Anterior cingulate cortex (tissue), 58 donors: ENCODE measurements at places on chromosomes 16 and 17.

DNA sequence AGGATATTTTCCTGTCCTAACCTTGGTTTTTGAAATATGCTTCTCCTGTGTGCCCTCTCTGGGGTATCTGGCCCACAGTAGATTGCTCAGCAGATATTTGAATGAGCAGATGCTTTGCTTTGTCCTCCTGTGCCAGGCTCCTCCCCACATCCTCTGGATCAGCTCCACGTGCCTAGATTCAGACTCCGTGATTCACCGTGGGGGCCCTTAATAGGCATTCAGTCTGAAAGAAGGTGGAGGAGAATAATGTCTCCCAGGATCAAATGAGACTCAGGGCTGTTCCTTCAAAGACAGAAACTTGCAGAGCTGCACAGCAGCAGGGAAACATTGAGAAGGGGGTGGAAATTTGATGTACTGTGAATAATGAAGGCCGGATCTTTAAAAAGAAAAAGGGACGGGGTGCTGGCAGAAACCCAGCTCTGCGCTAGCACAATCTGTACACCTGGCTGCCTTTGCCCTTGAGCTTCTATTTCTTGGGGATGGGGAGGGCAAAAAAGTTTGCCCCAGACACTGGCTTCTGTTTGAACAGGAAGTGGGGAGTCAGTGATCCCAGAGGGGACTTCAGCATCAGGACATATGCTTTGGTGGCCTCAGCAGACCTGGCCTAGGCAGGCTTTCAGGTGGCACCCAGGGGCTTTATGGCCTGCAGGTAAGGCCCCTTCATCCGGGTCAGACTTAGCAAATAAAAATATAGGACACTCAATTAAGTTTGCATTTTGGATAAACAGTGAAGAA lies 15.9 kb upstream of the SLC12A3 start:
- DNase-seq, result no peak

DNA sequence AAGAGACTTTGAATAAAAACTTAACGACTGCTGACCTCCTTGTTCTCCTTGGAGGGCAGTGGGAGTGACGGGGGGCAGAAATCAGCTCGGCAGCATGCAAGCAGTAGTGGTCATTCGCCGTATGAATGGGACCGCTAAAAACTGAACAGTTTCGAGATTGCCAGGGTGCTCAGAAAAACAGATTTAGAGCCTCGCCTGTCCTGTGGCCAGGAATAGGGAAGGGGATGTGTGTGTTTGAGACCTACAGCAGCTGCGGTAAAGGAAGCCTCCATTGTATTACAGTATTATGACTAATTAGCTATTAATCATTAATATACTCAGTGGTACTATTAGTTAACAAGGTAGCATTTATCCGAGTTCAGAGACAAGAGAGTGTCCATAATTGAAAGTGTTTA lies 670 bp upstream of the ZNF652 start:
- DNase-seq, result no peak

GRCh38 chr17:46822388-46822921 lies 4.0 kb upstream of the WNT3 start:
- DNase-seq, result no peak

DNA sequence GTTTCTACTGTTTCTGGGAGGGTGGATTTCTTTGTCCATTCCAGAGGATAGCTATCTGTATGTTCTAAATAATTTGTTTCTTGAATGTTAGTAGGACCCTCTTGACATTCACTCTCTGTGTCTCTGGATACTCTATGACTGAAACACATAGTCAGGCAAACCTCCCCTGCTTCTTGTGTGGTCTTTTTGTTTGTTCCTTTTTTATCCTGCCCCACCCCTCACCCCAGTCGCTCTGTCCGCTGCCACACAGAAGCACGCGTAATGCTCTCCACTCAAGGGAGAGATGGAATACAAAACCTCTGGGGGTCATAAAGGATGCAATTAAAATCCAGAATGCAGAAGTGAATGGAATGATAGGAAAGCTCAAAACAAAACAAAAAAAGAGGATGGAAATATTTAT lies 253.1 kb downstream of the RBFOX1 start:
- no peak for DNase-seq

- no peak for DNase-seq
These were observed 15.7 kb downstream of the GNAO1 start for GRCh38 chr16:56206951-56207350.

DNA sequence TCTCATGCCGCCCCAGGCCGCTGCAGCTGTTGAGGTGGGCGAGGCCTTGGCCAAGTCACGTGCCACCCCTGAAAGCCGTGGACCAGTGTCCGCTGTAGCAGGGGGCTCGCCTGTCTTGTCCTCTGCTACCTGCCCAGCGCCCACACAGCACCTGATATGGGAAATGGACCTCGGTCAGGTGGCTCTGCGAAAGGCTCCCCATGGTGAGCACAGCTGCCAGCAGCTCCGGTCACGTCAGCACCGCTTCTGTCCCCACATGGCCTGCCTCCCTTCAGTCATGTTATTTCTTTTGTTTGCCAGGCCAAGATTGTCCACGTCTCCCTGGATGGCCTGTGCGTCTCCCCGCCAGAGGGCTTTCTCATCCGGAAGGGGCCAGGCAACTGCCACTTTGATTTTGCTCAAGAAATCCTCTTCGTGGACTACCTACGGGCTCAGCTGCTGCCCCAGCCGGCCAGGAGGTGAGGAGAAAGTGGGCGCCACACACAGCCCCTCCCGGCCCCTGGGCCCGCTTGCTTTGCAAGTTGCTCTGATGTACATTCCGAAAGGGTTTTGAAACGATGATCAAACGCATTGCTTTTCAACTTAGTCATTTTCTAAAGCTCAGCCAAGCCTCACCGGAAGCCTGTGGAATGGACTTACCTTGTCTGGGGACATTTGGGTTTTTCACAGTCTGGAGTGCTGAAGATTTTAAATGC lies 219.8 kb downstream of the KATNIP start:
- no peak for DNase-seq

GRCh38 chr17:18851201-18851600 lies 6.7 kb upstream of the PRPSAP2 start:
- no peak for DNase-seq

DNA sequence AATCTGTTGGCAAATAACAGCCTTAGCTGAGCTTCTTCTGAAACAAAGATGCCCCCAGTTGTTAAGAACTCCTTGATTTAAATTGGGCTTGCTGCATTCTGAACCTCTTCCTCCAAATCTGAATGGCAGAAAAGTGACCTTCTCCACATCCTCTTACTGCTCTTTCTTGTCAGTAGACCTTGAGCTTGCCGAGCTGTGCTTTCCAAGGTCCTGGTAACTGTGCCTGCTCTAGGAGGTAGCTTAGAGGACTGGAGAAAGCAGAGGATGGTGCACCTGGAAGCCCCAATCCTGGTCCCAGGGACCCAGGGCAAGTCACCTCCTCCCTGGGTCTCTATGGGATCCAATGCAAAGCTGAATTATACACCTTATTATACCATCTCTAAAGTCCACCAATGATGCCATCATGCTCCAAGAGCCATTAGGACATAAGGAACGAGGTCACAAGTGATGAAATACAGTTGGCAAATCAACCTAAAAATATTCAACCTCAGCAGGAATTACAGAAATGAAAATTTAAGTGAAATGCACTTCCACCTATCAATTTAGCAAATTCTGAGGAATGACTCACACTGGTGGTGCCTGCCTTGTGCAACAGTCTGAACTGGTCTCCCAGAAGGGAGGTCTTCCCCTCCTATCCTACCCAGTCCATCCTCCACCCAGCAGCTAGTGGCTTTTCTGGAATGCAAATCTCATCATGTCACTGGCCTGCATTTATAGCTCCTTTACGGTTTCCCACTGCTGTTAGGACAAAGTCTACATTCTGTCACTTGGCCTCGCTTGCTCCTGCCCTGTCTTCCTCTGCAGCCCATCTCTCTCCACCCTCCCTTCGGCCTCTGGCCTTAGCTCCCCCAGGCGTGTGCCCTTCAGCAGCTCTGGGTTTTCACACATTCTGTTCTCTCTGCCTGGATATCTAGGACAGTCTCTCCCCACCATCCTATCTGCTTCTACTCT lies 36.6 kb downstream of the TOM1L2 start:
- DNase-seq, result no peak

- no peak for DNase-seq
These were observed 6.1 kb downstream of the DRG2 start for GRCh38 chr17:18093616-18094408.

- DNase-seq, result no peak
These were observed 243.5 kb downstream of the XYLT1 start for GRCh38 chr16:17227278-17227677.

- DNase-seq, result no peak
These were observed 10.9 kb upstream of the ITGA2B start for GRCh38 chr17:44400226-44400847.

DNA sequence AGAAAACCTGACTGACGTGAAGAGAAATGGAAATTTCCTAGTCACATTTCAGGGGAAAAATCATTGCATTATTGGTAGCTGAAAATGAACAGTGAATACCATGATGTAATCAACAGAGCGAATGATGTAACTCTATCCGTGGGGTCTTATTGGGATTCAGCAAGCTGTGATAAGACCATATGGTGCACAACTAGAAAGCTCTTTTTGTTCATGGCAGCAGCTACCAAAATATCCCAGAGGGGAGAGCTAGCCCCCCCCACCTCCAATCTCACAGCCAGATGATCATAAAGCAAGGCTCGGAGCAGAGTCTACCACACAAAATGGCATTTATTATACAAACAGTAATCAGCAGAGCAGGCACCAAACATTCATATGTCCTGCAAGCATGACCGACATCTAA lies 22.2 kb upstream of the DNAH17 start:
- no peak for DNase-seq

DNA sequence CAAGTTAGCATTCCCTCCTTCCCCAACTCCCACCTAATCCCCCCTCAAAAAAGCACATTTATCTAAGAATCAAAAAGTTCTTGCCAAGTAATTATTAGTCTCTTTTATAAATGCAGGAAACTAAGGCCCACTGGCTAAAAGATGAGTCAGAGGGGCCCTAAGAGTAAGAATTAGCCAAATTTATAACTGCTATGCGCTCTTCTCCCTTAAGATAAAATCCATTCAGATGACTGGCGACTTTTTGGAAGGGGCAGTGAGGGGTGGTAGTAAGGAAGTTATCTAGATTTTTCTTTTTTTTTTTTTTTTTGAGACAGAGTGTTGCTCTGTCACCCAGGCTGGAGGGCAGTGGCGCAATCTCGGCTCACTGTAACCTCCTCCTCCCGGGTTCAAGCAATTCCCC lies 17.1 kb downstream of the ZNF652 start:
- no peak for DNase-seq

GRCh38 chr17:64968652-64969501 lies 49.6 kb upstream of the LRRC37A3 start:
- DNase-seq, result no peak

DNA sequence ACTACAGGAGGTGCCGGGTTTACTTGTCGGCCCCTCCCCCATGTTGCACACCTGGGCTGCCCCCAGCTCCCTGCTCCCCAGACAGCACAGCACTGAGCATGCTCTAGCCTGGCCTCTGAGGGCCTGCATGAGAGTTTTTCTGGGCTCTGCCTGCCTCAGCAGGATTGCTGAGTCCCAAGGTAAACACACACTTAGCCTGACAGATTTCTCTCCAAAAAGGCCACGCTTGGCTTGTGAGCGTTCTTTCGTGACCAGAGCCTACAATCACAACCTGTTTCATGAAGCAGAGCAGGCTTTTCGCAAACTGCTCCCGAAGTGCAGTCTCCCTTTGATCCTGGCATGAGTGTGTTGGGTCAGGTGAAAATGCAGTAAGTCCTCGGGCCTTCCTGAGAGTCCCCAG lies 9.8 kb upstream of the CD300E start:
- no peak for DNase-seq

- DNase-seq, result no peak
These were observed 29.0 kb downstream of the HELZ start for GRCh38 chr17:67215991-67216421.

DNA sequence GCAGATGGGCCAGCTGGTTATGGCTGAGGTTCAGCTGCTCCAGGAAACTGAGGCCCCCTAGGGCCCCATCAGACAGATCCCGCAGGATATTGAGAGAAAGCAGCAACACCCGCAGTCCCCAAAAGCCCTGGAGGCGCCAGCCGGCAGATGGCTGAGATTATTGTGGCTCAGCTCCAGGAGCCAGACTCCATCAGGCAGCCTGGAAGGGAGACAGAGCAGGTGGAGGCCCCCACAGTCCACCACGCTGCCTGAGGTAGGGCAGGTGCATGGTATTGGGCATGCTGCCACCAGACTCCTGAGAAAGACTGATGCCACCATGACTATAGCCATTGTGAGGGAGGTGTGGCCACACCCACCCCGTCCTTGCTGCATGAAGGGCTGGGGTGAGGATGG lies 9.5 kb upstream of the TMEM101 start:
- DNase-seq, result no peak

DNA sequence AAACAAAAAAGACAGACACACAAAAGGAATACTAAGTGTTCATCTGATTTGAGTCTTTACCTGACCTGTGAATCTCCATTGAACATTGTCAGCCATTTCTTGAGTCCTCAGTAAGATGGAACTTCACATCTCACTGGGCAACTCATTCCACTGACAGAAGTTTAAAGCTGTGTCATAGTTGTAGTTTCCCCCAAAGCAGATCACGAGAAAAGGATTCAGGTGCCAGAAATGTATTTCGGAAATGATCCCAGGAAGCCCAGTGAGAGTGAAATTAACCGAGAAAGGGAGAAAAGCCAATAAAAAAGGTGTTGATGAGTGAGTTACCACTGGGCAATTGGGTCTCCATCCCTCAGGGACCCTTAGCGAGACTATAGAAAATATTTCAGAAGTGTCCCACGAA lies 6.5 kb downstream of the CHD9 start:
- DNase-seq, result no peak

GRCh38 chr17:42387661-42388380 lies 421 bp downstream of the STAT3 start:
- DNase-seq, result no peak

DNA sequence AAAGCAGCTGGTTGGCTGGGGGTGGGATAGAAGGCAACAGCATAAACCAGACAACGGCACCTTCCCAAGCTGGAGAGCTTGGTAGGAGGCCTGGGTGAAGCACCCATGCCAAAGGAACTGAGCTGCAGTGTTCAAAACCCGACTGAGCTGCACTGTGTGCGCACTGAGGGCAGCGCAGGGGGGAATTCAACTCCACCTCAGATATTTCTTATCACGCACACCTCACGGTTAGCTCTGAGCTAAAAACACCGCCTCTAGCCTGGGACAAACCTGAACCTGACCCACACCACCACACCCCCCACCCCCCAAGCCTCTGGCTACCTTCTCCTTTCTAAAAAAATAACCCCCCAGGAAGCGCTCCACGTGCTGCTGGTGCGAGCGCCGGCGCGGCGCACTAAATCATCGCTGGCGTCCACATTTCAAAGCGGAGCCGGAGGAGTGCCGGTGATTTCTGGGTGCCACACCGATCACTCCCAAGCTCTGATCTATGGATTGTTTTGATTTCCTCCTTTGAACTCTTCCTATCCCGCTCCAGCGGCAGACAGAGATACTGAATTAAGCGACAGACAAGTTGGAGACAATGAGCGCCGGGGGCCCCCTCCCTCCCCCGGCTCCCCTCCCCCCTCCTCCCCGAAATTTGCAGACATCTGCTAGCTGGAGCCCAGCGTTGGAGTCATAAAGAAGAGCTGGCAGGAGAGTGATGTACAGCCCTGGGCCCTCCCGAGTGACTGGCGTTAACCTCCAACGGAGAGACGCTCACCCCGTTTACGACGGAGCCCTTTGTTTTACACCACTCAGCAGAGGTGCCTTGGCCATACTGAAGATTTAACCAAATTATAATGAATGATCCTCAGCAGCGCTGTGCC lies 85.0 kb downstream of the NOG start:
- no peak for DNase-seq
